Activated CD4-positive, CD25-positive, alpha-beta regulatory T cell treated with anti-CD3 and anti-CD28 coated beads, Interleukin-2, amount 50 U/mL, for 72 hours (primary cell): ENCODE measurements at places on chromosomes 16 and 17.
A peak's percentile ranks its signal among the peaks of the same experiment; 100 is the strongest.

GRCh38 chr17:71740866-71741265 is 380.0 kb upstream of the SOX9 start:
- no peak for DNase-seq

GRCh38 chr16:70689035-70689969 is 3.4 kb upstream of the MTSS2 start:
- DNase-seq, result no peak

- no peak for DNase-seq
These were observed 66.6 kb downstream of the SIAH1 start for GRCh38 chr16:48318630-48319029.

- DNase-seq, result no peak
These were observed 57.4 kb upstream of the TEKT3 start for GRCh38 chr17:15398736-15399331.

GRCh38 chr16:67345401-67345800 is 18.8 kb downstream of the LRRC36 start:
- DNase-seq, result no peak

DNA sequence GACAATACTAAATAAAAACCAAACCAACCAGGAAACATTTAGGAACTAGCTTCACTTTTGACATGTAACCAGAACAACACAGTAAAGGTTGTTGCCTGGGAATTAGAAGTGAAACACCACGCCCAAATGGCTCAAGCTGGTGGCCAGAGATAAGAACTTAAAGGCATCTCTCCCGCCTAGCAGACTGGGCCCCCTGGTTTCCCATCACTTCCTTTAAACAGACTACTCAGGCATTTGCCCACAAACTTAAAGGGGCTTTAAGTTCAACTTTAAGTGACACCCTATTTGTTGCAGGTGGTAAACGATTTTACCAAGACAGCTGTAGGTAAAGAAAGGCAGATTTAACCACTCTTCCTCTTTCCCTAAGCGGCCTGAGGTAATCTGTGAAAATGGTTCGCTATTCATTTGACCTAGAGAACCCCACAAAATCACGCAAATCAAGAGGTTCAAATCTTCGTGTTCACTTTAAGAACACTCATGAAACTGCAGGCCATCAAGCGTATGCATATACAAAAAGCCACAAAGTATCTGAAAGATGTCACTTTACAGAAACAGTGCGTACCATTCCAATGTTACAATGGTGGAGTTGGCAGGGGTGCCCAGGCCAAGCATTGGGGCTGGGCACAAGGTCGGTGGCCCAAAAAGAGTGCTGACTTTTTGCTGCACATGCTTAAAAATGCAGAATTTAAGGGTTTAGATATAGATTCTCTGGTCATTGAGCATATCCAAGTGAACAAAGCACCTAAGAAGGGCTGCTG is 40.8 kb upstream of the BPTF start:
- DNase-seq, result no peak

DNA sequence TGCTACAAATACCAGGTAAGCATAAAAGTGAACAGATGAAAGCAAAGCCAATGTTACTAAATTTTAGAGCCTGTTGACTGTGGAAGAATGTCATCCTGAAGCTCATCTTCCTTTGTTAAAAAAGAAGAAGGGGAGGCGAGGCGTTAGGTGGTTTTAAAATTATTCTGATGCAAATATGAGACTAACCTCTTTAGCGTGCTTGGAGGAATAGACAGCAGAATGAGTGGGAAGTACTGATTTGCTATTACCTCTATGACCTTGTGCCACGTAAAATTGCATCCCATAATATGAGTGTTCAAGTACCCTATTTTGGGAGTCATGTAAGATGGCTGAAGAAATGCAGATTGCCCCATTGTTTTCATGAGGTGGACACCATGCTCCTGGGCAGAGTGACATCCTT is 95.7 kb downstream of the ELAC2 start:
- DNase-seq, result no peak

- no peak for DNase-seq
These were observed 43.9 kb upstream of the RCVRN start for GRCh38 chr17:9948928-9949327.

GRCh38 chr17:69733171-69734012 is 318.9 kb downstream of the MAP2K6 start:
- DNase-seq, result no peak

DNA sequence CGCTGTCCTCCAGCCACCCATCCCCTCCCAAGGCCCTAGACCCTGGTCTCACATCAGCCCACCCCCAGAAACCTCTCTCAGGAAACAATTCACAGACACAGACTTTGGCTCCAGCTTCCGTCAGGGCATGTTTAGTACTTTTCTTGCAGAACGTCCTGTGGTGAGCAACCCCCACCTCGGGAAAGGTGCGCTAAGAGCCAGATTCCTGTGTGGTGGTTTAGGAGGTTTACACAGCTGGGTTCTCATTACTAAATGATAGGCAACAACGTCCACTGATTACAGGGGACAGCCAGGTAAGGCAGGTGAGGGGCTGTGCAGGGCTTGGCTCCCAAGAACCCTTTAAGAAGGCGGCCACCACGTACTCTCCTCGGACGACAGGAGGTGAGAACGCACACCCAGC is 29.3 kb downstream of the KIFC3 start:
- DNase-seq, result no peak

GRCh38 chr16:53642094-53642493 is 61.6 kb downstream of the RPGRIP1L start:
- DNase-seq, result no peak

- DNase-seq, result no peak
These were observed 3.4 kb downstream of the ZNF688 start for GRCh38 chr16:30567991-30568638.

- no peak for DNase-seq
These were observed 15.6 kb downstream of the WSCD1 start for GRCh38 chr17:6085812-6086211.

DNA sequence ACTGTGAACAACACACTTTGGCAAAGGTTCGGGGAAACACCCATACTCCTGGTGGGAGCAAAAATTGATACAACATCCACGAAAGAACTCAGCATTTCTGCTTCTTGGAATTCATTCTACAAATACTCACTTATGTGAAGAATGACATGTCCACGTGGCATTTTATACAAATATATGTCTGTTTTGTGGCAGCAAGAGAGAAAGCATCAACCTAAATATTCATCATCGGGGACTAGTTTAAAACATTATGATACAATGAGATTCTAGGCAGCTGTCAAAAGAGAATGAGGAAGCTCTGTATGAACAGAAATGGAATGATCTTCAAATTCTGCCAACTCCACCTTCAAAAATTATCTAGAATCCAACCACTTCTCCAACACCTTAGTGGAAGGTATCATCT is 25.7 kb upstream of the ALOX15 start:
- no peak for DNase-seq

- no peak for DNase-seq
These were observed 1.4 kb downstream of the YPEL2 start for GRCh38 chr17:59332749-59333377.

- no peak for DNase-seq
These were observed at the start of gene USP6 for GRCh38 chr17:5115673-5116651. USP6 (plus strand) TSS chr17:5116032; CDS start chr17:5130368, 14,336 bp downstream.

- DNase-seq, result no peak
These were observed 12.8 kb downstream of the ADGRG3 start for GRCh38 chr16:57680842-57681375.

- DNase-seq, result no peak
These were observed 61.4 kb downstream of the ZNF18 start for GRCh38 chr17:11935734-11936406.

DNA sequence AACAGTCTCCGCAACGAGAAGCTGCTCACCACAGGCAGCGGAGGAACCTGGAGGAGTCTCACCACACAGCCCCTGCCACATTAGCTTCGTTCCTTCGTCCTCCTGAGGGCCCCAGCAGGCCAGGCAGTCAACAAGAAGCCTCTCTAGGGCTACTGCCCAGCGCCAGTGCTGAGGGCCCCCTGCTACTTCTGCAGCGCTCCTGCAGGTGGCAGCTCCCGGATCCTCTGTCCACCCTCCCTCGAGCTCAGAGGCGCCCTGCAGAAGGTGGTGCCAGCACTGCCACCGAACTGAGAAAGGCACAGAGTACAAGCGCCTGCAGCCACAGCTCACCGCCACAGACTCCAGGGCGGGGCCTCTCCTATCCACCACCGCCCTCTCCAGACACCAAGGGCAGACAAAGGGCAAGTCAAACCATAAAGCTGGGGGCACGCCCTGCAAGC is 27.3 kb downstream of the KDM8 start:
- peak; percentile 61 for DNase-seq

GRCh38 chr16:75333721-75334163 is 82.3 kb upstream of the BCAR1 start:
- no peak for DNase-seq

GRCh38 chr17:57037411-57037810 is 47.6 kb upstream of the AKAP1 start:
- no peak for DNase-seq

DNA sequence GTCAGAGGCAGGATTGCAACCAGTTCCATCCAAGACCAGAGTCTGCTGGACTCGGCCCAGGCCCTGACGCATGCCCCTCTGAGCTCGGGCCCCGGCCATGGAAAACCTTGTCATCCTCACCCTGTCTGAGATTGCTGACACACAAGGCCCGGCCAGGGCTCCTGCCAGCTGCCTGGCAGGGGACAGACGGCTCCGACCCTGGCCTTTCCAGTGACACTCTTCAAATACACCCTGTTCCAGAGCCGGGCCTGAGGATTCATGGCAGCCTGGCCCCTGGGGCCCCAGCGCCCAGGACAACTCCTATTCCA is 3.2 kb upstream of the PABPN1L start:
- no peak for DNase-seq

- DNase-seq, result no peak
These were observed 52.8 kb downstream of the SLFN5 start for GRCh38 chr17:35295686-35296085.

DNA sequence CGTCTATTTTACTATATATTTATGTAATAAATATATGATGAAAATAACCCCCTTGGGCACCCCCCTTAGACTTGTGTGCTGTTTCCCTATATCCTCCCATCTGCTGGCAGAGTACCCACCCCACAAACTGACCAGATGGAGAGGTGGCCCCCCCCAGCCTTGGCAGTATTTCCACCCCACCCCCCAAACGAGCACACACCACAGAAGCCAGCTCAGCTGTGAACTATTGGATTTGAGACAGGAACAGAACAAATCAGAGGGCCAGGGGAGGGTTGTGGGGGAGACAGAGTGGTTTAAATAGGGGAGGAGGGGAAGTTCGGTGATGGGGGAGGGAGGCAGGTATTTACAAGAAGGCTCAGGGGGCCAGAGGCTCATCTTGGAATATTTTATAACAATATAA is 7.8 kb downstream of the NR1D1 start:
- DNase-seq, result no peak

DNA sequence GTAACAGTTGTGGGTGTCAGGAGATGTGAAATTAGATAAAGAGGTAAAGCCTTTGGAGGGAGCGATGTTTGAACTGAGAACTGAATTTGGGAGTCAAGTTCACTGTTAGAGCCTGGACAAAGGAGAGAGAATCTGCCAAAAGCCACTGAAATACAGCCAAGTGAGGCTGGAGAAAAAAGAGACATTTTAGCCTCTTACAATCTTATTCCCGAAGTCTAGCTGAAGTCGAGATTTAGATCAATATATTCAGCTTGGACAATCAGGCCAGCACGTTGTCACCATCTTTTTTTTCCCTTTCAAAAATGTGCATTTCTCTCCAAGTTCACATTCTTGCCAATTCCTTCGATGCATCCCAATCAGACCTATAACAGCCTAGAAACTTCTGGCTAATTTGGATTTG is 312.2 kb downstream of the RBFOX1 start:
- no peak for DNase-seq

GRCh38 chr17:76331083-76331482 is 22.6 kb downstream of the PRPSAP1 start:
- no peak for DNase-seq

- no peak for DNase-seq
These were observed 481 bp downstream of the HEXIM2 start for GRCh38 chr17:45162025-45162687.

GRCh38 chr16:87671715-87672270 is 69.5 kb downstream of the JPH3 start:
- no peak for DNase-seq

- DNase-seq, result no peak
These were observed 445.3 kb upstream of the MAF start for GRCh38 chr16:80045861-80046260.
